RWPE2 (cell line): ENCODE measurements at places on chromosomes 5 and 9.

GRCh38 chr5:137410234-137411010, 88.7 kb downstream of the SPOCK1 start:
- DNase-seq = no peak
- no peak overlapping the region for H3K4me3 ChIP-seq
- no peak overlapping the region for H3K27ac ChIP-seq

GRCh38 chr9:22416692-22417060, 29.9 kb upstream of the DMRTA1 start:
- no peaks in the 10 kb centered on the region for H3K27me3 ChIP-seq
- H3K4me3 ChIP-seq = no peak overlapping the region
- no peaks in the 10 kb centered on the region for H3K36me3 ChIP-seq
- peak overlapping the region; percentile 34 for H3K27ac ChIP-seq
- DNase-seq = no peak

DNA sequence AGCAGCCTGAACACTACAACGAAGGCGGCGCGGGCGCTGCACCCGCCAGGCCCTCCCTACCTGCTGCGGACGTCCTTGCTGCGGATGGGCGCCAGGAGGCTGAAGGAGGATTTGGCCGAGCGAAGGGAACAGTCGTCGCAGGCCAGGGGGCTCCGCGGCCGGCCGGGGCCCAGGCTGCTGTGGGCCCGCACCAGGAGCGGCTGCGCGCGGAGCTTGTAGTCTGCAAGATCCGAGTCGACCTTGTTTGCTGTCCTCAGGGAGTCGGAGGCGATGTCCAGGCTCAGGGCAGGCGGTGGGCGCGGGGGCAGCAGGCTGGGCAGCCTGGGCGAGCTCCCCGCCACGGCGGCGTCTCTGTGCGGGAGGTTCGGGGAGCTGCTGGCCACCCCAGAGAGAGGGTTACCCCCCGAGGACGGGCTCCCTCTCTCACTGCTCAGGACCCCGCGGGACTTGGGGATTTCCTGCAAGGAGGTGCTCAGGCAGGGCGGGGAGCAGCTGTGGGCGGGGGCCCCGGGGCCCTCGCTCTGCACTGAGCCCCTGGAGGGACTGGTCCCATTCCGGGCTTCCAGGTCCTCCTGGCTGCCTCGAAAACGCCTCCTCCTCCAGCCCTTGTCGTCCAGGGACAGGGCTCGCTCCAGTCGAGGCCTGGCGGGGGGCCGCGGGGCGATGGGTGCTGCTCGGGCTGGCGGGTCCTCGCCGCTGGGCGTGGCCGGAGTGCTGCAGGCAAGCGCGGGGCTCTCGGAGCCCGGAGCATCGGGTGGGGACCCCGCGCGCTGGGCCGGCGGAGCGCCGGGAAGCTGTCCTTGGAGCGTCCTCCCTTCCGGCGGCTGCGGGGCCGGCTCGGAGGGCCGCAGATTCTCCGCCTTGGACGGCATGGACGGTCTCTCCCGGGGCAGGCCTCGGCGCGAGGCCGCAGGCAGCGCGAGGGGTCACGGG, 831 bp downstream of the INPP5E start:
- peak overlapping the region; percentile 67 for H3K4me3 ChIP-seq
- H3K4me1 ChIP-seq = peaks cover 6% of the 10 kb centered on the region
- H3K27me3 ChIP-seq = no peaks in the 10 kb centered on the region
- DNase-seq = peak; percentile 73

- no peak overlapping the region for H3K27ac ChIP-seq
- H3K4me3 ChIP-seq = no peak overlapping the region
- no peak for DNase-seq
- no peaks in the 10 kb centered on the region for H3K36me3 ChIP-seq
These were observed 142.9 kb downstream of the TLE1 start for GRCh38 chr9:81546489-81546888.
